Foreskin fibroblast (primary cell): ENCODE measurements at places on chromosomes 2 and 18.

DNA sequence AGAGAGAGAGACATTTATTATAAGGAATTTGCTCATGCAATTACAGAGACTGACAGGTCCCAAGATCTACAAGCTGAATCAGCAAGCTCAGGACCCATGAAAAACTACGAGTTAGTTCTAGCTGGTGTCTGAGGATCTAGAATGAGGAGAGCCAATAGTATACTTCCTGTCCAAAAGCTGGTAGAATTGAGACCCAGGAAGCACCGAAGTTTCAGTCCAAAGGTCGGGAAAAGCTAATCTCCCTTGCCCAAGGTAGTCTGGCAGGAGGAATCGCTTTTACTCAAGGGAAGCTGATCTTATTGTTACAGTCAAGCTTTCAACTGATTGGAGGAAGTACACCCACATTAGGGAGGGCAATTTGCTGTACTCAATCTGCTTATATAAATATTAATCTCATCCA, 389.6 kb downstream of the ADCYAP1 start:
- DNase-seq: no peak

DNA sequence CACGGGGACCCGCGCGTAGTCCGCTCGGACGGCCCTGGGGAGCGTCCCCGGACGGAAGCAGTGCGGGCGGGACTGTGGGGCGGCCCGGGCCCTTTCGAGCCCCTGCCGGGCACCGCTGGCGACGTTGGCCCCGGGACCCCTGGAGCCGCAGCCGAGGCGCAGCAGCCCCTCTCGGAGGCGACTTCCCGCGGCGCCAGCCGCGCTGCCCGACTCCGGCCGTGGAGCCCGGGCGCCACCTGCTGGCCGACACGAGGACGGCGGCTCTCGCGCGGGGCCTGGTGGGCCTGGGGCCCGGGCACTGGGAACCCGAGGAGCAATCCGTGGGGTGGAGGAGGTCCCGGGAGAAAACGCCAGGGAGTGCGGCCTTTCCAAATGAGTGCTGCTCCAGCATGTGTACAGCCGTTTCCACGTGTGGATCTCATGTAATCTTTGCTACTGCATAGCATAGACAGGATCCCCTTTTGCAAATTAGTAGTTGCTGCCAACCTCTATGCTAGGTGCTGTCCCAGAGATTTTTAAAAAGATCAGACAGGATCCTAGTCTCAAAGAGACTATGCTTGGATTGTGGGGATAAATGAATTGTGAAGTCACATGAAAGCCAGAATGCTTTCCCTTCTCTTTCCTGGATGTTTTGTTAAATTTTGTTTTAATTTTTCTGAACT, 4.0 kb downstream of the ID2 start:
- no peak for DNase-seq

GRCh38 chr2:10241641-10242430, 60.9 kb upstream of the HPCAL1 start:
- no peak for DNase-seq

- no peak for DNase-seq
Observed at GRCh38 chr2:18648161-18648560, 58.8 kb upstream of the NT5C1B start.

- DNase-seq: no peak
Observed at GRCh38 chr2:120653046-120653445, 82.6 kb upstream of the GLI2 start.

DNA sequence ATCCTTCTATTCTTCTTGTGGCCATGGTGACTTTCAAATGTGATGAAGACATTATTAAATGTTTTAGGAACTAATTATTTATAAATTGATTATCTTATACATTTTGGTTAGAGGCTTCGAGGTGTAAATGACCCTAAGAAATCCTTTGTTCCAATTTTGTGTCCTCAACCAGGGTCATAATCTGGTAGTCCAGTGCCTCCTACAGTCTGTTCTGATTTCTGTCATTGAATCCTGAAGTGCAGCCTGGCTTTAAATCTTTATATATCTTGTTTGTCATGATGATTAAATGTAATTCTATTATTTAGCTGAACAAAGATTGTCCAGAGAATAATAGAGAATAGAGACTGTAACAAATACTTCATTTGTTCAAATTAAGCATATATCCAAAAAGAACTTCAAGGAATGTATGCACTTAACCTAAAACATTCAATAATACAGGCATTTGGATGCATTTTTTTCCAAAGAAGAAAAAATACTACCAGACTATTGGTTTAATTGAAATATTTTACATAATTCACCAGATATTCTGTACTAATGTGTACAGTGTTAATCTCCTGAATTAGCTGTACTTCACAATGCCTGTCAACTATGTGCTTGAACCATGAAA, 89.8 kb downstream of the PRPF40A start:
- peak; percentile 39 for DNase-seq

- no peak for DNase-seq
Observed at GRCh38 chr2:215794829-215795546, 218.4 kb downstream of the MREG start.

- no peak for DNase-seq
Observed at GRCh38 chr2:29129586-29130281, 14.5 kb downstream of the CLIP4 start.

DNA sequence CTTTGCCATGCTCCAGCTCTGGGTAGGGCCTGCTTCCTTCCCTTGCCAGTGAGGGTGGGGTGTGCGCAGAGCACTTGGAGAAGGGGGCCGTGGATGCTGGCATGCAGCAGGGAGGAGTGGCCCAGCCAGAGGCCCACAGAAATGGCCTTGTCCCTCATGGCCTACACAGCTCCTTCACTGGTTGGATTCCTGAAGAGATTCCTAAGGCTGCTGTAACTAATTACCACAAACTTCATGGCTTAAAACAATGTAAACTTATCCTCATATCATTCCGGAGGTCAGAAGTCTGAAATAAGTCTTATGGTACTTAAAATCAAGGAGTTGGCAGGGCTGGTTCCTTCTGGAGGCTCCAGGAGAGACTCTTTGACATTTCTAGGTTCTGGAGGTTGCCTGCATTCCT, 195.2 kb downstream of the GLI2 start:
- DNase-seq: no peak

GRCh38 chr18:59535055-59535454, 162.2 kb downstream of the CCBE1 start:
- DNase-seq: no peak

- peak; percentile 78 for DNase-seq
Observed at GRCh38 chr2:64632835-64633819, 20.6 kb downstream of the SERTAD2 start.

DNA sequence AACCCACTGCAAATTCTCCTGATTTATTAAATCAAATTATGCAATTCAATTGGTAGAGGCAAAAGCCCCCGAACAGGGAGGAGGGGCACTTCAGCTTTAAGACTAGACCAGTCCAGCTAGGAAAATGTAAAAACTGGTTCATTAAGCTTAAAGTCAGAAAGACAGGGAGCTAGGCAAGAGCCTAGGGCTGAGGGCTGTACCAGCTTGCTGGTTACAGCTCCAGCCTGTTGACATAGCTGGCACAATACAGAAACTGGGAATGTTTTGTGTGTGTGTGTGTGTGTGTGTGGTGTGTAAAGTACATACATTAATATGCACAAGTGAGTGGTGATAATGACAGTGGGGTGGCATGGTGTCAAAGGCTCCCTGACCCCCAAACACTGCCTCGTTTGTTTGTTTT, 307.0 kb upstream of the CELF4 start:
- no peak for DNase-seq

DNA sequence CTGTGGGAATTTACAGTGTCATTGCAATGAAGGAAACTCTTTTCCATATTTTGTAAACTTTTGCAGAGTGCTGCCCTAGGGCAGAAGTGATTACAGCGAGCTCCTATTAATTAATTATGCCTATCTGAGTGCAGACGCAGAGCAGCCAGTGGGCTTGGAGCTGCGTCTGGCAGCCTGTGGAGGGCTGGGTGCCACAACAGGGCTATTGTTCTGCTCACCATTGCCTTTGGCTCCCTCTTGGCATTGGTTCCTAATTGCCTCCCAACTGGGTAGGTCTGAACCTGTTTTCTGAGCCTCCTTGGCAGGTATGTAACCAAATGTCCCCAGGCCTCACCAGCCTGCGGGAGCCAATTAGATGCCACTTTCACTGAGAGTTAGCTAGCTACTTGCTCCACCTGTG, 25.6 kb upstream of the ITGB6 start:
- no peak for DNase-seq

GRCh38 chr2:105291981-105292380, 37.6 kb downstream of the TGFBRAP1 start:
- DNase-seq: no peak

- DNase-seq: no peak
Observed at GRCh38 chr2:112706170-112706664, 14.6 kb upstream of the NT5DC4 start.
